ENCODE measurements at places on chromosomes 7 and 10.

DNA sequence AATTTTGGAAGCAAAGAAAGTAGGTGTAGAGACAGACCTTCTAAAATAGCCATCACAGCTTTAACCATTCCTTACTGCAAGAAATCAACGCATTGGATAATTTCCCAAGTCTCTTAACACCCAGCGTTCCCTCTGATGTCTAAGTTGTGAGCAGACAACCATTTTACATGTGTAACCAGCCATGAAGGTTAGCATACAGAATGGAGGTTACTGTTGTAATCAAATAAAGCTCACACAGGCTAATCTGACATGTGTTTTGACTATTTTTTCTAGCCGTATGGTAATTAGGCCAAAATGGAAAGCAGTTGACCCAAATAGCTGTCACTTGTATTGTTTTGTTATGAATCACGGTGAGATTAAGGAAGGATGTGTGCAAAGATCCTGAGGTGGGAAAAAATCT lies 336.4 kb downstream of the RNLS start:
- DNase-seq, result no peak

- no peak for DNase-seq
These were observed 287.5 kb upstream of the PODXL start for GRCh38 chr7:131843898-131844331.

DNA sequence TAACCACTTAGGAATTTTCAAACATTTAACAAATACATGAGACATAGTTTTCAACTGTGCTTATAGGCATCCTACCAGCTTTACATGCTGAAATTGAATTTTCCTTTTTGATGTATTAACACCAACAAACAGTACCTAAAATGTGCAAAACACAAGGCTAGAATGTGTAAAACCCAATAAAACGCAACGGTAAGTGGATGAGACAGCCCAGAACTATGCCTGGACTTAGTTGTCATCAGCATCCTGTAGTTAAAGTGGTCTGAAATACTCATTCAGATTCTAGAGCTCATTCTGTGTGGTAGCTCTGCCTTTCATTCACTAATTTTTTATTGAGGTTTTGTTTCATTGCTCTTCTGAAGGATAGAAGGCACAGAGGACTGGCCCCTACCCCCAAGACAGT lies 137.1 kb downstream of the BMPER start:
- DNase-seq, result no peak

GRCh38 chr10:26938578-26938977 lies 77.8 kb upstream of the ABI1 start:
- DNase-seq, result no peak

DNA sequence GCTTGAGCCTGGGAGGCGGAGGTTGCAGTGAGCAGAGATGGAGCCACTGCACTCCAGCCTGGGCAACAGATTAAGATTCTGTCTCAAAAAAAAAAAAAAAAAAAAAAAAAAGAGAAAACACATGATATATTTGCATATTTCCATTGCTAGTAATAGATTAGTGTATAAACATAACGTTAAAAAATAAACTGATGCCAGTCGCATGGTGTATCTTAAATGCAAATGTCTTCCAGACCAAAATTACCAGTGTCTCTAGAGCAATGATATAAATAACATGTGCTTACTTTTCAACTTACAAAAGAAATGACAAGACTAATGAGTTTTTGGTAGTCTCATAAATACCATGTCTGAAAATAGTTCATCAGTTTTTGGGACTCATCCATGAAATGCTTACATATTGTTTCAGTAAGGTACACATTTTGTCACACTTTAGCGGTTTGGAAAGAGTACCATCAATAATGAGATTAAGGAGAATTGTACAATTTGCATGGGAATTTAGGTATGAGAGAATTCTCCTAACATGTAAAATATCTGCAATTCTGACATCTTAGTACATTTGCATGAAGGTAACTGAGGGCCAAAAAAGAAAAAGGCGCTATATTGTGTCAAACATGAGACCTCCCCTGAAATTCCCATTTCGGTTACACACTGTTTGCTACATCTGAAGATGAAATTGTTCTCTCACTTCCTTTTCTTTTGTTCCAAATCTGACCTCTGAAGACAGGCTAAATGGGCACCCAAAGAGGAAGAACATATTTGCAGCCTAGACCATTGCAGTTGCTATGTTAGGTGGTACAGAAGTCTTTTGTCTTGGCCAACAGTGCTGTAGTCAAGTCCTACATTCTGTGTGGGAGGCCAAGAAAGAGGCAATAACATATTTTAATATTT lies 51.5 kb upstream of the PIP4K2A start:
- DNase-seq, result no peak

GRCh38 chr10:4170181-4170580 lies 385.2 kb upstream of the KLF6 start:
- no peak for DNase-seq

DNA sequence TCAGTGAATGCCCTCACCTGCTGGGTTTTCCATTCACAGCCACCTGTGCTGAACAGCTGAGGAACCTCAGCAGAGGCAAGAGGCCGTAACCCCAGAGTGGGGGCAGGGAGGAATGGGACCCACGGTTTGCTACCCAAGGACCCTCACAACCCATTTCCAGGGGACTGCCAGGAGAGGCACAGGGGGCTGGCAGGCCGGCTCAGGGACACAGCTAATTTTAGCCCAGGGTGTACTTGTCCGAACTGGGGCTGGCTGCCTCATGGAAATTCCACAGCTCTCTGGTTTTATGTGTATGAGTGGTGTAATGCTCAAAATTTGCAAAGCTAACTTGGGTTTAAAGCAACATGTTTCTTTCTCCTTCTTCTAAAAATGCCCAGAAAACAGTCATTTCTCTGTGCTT lies 42.2 kb downstream of the MINDY4 start:
- no peak for DNase-seq
